Activated naive CD4-positive, alpha-beta T cell treated with Interleukin-2 at 50 U/mL for 16 hours (primary cell): ENCODE measurements at places on chromosomes 5 and 9.

DNA sequence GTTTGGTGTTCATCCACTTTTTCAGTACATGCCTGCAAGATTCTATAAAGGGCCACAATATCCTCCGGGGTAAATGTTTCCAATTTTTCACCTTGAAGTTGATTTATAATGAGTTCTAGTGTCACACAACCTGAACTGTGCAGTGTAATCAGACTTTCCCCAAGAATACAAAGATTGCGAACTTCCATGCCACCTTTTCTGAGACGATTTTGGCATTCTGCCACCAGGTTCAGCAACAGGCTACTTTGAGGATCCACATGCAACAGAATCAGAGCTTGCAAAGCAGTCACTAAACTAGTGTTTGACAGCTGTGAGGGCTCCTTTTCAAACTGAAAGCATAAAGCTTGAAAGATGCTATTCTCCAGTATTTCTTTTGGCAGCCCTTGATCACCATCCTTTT is 1.6 kb downstream of the FASTKD3 start:
- no peak for DNase-seq

DNA sequence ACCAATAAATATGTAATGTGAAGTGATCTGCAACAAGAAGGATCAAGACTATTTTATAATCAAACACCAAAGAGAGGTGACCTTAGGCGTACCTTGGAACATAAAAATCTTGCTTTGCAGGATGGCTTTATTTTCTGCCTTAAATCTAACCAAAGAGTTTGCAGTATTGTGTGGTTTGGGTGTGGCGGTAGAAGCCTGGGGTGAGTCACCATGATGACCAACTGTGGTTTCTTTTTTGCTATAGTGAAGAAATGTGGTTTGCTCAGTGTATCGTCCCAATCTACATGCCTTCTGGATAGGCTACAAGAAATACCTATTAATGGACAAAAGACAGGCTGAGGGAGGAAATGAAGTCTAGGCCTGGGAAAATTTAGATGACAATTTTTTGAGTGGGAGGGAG is 5.1 kb upstream of the CAST start:
- peak; percentile 56 for DNase-seq

DNA sequence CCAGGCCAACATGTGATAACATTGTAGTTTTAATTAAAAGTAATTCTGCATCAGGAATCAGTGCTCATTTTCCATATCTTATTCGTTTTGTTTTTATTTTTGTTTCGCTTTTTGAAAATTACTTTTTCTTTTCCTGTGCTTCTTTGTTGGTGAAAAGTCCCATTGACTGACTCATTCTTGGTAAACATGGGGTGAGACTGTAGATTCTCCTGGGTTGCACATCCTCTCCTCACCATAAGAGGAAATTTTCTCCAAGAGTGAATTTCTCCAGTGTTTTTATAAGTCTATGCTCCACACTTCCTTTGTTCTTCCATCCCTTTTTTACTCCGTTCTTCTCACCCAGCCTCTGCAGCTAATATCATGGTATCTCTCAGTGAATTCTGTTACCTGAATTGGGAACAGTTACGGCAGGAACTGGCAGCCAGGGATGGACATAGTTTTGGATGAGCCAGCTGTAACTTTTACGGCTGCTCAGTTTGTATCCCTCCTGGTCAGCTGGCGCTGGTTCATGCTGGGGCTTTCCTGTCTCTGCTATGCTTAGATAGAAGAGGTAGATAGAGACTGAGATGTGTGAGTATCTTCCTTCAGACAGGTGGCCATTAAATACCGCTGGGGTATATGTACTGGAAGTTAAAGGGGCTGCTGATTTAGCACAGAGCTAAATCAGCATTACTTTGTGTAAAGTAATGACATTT is 80.0 kb downstream of the MAN2A1 start:
- no peak for DNase-seq

DNA sequence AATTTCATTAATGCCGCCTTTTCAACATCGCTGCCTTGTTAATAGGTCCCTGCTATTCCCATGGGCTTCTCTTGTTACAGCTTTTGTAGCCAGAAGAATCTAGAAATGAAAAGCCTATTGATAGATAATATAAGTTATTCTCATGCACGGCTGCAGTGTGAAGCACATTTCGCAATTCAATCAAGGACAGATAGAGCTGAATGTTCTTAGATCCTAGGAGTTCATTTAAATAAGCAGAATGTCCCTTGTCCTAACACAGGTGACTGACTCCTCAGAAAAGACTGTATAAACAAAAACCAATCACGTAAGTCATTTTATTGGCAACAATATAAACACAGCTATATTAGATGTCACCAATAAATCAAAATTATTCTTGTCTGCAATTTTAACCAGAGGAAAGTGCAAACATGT is 9.4 kb downstream of the GLIS3 start:
- DNase-seq = no peak

- peak; percentile 28 for DNase-seq
Measured at GRCh38 chr5:33850100-33850594, 41.6 kb downstream of the ADAMTS12 start.

- no peak for DNase-seq
Measured at GRCh38 chr9:114319147-114319546, 3.8 kb upstream of the ORM1 start.

DNA sequence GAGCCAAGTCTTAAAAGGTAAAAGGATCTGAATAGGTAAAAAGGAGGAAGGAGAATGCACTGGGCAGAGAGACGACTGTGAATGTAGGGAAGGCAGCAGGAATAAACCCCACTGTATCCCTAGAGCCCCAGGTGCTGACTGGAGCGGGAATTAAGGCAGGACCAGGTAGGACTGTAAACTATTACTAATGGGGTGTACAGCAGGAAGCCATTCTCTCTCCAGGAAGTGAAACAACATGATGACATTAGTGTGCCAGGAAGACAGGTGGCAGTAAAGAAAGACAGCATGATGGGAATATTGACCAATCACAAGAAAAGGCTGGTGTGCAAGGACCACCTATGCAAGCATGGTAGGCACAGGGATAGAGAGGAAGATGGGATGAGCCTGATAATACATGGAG is 433.0 kb downstream of the DNAH5 start:
- DNase-seq = no peak

- DNase-seq = no peak
Measured at GRCh38 chr9:125990186-125990792, 243.1 kb downstream of the PBX3 start.

DNA sequence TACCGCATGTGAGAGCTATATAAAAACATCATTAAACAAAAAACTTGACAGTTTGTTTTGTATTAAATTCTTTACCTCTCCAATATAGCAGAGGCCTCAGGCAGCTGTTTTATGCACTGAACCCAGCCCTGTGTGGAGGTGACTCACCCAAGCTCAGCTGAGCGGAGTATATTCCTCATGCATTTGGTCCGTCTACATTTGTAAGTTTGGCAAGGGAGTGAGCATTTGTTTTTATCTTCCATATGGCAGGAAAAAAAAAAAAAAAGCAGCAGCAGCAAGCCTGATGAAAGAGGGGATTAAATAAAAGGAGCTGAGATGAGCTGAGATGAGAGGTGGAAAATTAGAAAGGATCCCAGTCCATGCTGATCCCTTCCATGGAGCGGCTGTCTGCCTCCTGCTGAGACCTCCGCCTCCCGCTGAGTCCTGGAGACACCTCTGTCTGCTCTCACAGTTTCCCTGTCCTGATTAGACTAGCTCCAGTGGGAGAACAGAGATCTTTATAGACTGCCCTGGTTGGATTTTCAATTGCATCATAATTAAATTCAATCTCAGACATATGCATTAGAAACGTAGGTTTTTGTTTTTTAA is 112.0 kb upstream of the CTNND2 start:
- no peak for DNase-seq

DNA sequence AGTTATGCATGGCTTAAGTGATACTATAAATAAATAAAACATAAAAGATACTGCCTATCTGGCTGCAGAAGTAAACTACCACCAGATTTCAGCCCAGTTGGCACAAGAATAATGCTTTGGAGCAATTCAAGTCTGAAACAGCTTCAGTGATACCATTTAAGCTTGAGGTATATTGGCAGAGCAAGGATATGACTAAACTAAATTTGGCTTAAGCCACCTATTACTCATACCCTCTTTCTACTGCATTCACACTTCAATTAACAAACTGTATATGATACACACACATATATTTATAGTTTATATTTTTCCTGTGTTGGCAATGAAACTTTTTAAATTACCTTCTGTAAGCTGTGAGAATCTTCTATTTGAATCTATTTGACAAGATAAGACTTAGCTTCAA is 431.9 kb downstream of the ANXA1 start:
- no peak for DNase-seq

DNA sequence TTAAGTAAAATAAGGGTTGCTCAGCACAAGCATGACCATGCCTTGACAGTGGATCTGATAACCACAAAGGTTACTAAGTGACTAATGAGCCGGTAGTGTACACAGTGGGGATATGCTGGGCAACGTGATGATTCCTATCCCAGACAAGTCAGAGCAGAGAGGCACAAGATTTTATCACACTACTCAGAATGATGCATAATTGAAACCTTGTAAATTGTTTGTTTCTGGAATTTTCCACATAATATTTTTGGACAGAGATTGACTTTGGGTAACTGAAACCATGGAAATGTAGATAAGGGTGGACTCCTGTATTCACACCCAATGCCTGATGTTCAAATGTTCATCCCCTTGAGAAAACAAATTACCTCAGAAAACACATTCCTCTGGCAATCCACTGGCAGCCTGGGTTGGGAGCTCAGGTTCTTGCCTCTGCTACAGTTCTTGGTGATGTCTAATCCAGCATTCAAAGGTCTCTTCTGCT is 16.2 kb upstream of the ERAP1 start:
- DNase-seq = no peak

GRCh38 chr9:134206311-134207300 is 42.2 kb upstream of the RNU6ATAC start:
- no peak for DNase-seq

- DNase-seq = no peak
Measured at GRCh38 chr5:175082866-175083590, 358.6 kb downstream of the MSX2 start.

DNA sequence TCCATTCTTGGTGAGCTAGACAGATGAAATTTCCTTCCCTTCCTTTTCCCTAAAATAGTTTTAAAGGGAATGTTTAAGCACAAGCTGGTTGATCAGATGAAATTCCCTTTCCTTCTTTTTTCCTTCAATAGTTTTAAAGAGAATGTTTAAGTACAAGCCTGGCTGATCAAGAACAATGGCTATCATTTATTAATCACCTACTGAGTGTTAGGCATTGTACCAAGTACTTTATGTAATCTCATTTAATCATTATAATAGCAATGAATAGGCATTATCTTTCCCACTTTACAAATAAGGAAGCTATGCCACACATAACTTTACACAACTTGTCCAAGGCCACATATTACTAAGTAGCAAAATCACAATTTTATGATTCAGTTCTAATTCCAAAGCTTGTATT is 152.0 kb upstream of the ACOT12 start:
- DNase-seq = no peak
